ENCODE measurements at places on chromosomes 7 and 10.

DNA sequence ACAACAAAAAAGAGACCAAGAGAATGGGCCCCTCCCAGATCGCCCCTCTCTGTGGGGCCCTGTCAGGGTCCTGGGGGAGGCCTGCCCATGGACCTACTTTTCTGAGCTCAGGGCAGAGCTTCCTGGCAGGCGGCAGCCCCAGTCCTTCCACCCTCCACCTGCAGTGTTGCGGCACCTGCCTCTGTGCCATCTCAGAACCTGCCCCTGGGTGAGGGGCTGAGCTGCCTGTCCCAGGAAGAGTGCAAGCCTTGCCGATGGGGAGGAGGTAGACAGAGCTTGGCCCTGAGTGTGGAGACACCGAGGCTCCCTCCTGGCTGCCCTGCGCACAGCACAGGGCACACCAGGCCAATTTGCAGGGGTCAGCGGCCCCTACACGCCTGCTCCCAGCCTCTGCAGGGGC lies 67.5 kb downstream of the UNCX start:
- no peak for DNase-seq

GRCh38 chr10:116952729-116953128 lies 52.3 kb downstream of the SHTN1 start:
- DNase-seq = no peak

GRCh38 chr7:77575187-77575586 lies 38.1 kb downstream of the PTPN12 start:
- no peak for DNase-seq

- no peak for DNase-seq
Measured at GRCh38 chr10:7186387-7187018, 224.3 kb downstream of the SFMBT2 start.

GRCh38 chr7:44291733-44292419 lies 33.5 kb downstream of the CAMK2B start:
- no peak for DNase-seq

DNA sequence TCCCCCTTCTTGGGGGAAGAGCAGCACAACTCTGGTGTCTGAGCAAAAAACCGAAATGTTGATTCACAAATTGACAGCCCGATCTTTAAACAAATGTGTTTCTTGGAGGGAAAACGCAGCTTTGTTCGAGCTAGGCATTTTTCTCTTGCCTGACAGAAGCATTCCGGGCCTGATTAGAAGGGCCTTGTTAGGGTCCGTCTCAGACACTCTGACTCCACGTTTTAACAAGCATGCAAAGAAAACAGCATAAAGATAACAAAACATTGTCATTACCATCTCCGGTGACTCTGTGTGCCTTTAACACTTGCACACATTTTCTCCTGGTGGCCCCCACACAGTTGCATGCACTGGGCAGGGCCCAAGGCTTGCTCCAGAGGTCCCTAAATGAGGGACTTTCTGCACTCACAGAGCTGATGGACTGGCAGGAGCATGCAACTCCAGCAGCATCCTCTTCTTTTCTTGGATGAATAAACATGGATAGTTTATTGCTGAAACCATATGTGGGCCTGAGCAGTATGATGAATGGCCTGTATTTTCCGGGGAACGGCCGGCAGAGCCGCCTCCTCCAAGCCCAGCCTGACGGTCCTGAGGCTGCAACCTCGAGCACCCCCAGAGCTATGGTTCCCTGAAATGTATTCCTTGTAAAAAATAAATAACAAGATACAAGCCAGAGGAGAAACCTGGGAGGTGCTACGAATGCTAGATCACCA lies 50.9 kb downstream of the EBF3 start:
- DNase-seq = no peak

DNA sequence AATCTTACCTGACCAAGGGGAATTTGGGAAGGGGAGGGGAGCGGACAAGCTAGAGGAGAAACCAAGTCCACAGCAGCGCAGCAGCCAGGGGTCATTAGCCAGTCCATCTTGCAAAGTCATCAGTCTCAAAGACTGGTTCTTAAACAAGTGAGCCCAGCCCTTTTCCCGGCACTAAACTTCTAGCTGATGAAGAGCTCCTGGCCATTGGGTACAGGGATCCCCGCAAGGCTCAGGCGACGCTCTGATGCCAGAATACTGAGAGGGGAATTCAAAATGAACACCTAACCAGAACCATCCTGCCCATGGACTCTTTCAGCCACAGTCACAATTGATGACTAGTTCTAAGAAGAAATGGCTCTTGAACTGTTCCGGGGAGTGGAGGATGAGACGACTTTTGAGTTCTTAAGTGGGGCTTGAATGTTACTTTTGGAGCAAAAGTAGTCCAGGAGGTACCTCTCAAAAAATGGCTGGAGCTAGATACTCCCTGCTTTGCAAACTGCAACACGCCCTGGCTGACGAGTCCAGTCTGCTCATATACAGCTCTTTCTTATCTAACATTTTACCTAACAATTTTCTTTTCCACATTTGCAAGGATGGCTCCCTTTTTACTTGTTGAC lies 2.5 kb upstream of the TWIST1 start:
- no peak for DNase-seq

DNA sequence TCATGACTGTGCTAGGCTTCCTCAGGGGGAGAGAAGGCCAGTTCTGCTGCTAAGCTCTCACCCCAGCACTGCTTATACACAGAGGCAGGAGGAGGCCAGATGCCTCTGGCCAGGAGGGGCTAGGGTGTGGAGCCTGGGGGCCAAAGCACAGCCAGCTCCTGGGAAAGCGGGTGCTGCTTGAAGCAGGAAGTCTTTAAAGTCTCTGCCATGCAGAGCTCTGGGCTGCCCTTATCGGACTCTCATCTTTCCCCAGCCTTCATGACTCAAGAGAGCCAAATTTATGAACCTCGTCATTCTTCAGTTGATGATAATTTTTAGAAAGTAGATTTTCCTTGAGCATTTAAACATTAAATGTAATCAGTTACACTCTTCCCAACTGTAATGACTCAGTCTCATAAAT lies 11.2 kb upstream of the TSPAN14 start:
- DNase-seq = no peak

DNA sequence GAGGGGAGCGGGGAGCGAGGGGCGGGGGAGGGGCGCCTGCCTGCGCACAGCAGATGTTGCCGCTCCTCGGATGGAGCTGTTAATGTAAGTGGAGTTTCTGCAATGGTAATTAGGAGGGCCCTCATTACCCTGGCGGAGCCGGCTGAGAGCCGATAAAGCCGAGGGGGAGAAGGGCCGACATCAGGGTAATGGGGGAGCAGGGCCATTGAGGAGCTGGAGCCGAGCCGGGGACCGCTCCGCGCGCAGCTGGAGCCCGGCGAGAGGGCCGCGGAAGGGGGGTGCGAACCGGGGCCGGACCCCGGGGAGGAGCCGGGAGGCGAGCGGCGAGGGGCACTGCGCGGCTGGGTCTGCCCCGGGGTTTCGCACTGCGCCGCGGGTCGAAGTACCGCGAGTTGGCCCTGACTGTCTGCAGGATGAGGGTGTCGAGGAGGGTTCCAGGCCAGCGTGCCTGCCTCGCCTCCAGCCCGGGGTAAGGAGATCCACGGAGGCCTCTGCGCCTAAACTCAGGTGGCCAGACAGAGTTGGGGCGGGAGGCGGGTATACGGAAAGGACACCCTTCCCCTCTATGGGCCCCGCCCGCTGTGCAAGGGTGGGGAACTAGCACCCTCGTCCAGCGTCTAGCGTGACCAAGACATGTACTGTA lies 55.0 kb upstream of the LBX1 start:
- no peak for DNase-seq
